HT1080 (cell line): ENCODE measurements at places on chromosomes 3 and 15. TPM values are rescaled to one million over a fixed set of nuclear protein-coding genes. Genes with fewer than 3 reads are reported as not detected.

DNA sequence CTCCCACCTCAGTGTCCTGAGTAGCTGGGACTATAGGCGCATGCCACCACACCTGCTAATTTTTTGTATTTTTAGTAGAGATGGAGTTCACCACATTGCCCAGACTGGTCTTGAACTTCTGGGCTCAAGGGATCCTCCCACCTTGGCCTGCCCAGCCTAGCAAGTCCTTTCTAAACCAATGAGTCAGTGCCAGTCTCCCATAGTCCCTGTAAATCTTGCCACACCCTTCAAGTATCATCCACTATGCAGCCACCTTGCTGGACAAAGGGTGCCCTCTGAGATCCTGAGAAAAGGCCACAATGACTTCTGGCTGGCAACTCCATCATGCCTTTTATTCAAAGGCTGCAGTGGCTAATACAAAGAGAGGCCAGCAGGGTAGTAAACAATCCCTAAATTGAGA lies 184.0 kb downstream of the ABHD5 start:
- peak; percentile 40 for DNase-seq

- DNase-seq: no peak
Observed at GRCh38 chr3:13685721-13686120, 136.8 kb downstream of the FBLN2 start.

DNA sequence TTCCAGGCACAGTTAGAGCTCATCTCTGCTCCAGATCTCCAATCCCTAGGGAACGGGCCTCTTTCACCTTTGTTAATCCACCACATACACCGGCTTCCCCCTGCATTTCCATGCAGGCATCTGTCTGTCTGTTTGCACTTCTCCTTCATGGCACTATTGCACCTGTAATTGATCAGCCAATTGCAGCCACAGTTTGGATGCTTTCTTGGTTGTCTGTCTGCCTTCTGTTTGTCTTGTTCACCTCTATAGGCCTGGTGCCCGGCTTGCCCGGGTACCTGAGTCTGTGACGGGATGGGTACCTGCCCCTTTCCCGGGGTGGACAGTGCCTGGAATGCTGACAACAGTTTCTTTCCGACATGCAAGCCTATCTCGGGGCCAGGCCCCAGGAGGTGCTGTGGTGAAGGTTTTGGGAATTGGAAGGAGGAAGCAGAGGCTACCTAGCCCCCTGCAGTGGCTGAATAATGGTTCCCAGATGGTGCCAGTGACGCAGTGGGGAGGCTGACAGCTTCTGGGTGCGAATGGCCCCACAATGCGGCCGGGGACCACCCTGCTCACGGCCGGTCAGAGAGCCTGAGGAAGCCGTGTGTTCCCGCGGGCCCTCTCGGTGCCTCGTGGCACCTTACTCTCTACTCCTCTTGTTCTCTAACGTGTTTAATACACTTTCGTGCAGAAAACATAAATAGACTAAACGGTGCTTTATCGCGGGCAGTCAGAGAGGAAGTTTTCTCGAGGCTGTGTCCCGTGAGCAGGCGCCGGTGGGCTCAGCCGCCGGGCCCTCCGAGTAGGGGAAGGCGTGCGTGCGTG lies 31.3 kb upstream of the RAB6B start:
- DNase-seq: no peak

GRCh38 chr3:7713724-7714123 lies 787.9 kb upstream of the LMCD1 start:
- no peak for DNase-seq

DNA sequence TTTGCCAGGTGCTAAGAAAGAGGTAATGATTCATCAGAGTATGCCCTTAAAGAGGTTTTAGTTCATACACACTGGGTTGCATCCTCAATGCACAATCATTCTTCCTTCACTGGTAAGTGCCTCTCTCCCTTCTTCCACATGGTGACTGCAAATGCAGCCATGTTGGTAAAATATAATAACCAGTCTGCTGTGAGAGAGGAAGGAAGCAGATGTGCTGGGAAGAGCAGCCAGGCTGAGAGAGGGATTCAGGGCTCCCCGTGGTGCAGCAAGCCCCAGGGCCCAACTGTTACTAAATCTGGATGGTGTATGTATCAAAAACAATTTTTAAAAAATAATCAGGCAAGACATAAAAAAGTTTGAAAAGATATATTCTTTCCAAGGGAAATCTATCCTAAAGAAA lies 498.1 kb downstream of the MAGI1 start:
- no peak for DNase-seq

DNA sequence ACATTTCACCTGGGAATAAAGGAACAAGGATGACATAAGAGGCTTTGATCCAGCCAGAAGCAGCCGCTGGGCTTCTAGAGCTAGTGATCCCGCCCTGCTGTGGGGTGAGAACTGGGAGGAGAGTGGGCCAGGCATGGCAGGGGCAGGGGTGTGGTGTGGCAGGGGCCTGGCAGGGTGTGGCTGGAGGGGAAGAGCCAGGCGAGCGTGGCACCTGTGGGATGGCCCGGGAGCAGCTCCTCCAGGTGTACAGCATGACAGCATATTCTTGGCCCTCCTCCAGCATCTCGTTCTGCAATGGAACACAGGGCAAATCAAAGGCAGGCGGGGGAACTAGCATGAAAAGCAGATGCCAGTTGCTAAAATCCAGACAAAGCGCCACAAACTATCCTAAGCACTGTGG lies 35.5 kb downstream of the CYFIP1 start:
- DNase-seq: no peak

DNA sequence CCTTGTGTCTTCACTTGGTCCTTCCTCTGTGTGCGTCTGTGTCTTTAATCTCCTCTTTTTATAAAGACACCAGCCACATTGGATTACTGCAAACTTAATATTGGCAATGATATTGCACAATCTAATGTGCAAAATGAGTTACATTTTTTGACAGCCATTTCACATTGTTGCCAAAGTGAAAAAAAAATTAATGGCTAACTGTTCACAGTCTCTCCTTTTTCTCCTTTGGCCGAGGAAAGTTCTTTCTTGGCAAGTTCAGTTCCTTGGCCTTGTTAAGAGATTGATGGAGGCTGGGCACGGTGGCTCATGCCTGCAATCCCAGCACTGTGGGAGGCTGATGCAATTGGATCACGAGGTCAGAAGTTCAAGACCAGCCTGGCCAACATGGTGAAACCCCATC lies 62.2 kb upstream of the ZNF280D start:
- DNase-seq: no peak

DNA sequence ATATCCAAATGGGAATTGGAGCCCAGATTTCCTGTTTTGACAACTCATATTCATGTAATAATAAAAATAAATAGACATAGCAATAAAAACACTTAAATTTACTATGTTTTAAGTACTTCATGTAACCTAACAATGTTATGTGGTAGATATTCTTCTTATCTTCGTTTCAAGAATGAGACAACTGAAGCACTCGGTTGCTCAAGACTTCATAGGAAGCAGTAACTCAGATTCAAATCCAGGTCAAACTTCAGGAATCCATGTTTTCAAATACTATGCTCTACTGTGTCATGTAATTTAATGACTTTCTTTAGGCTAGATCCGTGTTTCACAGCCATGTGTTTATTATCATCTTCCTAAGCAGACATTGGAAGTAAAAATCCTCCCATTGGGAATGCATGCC lies 492.2 kb downstream of the CNTN3 start:
- no peak for DNase-seq

Gene CCR2
- not detected in 2 replicates for total RNA-seq

DNA sequence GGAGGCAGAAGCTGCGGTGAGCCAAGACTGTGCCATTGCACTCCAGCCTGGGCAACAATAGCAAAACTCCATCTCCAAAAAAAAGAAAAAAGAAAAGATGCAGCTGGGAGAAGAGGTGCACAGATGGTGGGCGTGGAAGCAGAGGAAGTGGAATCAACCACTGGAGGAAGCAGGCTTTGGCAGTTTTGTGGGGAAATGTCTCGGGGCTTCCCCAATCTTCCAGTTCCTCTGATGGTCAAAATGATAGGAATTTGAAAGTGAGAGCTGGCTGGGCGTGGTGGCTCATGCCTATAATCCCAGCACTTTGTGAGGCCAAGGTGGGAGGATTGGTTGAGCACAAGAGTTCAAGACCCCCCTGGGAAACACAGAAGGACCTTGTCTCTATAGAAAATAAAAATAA lies 48.1 kb upstream of the SMAD3 start:
- no peak for DNase-seq

- DNase-seq: no peak
Observed at GRCh38 chr3:120909602-120909878, 1.5 kb downstream of the STXBP5L start.

DNA sequence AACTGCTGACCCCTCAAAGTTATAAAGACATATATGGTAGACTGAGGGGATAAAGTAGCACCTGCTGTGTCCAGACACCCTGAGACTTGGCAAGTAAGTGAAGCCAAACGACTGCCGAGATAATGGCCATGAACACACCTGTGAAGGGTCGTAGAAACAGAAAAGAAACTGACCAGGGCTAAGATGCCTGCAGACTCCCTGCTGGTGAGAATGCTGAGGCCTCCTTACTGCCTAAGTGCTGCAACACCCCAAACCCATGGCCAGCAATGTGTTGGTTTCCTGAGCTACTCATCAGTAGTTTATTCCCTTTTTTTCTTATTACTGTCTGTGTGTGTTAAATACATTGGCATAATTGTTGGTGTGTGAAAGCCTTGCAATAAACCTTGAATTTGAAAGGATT lies 233.8 kb downstream of the ZNF385D start:
- no peak for DNase-seq

Gene CD86
- total RNA-seq: not detected in 2 replicates

- DNase-seq: no peak
Observed at GRCh38 chr3:135154186-135154585, 359.1 kb downstream of the EPHB1 start.

DNA sequence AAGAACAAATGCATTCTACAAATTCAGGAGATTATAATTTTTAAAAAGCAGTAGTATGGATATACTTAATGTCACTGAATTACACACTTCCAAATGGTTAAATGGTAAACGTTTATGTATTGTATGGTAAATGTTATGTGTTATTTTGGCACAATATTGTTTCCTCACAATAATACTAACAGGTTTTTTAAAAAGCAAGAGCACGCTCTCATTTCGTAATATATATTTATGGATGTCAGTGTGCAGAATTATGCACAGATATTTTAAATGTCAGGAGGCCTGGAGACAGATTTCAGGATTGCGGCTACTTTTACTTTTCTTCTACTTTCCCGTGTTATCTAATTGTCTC lies 533 bp downstream of the ZNF445 start:
- no peak for DNase-seq

DNA sequence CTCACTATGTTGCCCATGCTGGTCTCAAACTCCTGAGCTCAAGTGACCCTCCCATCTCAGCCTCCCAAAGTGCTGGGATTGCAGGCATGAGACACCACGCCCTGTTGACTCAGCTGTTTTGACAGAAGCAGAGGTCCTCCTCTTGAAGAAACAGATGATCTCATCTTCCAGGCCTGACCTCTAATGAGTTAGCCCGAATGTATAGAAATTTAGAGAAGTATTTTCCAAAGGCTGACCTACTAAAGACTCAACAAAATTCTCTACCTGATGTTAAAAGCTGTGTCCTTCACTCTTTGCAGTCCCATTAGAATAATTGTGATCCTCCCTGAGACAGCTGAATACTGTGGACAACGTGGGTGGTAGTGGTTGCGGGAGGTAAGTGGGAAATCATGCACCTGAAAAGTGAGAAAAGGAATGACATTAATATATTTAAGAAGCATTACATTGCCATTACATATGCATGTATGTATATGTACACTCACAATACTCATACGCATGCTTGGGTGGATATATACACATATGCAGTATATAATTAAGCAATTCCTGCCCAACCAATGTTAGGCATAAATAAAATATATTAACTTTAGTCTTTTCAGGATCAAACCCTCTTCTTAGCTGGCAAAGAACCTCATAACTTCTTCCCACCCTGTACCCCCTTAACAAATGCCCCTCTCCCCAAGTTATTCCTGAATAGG lies 204.6 kb upstream of the NR2F2 start:
- peak; percentile 51 for DNase-seq

- DNase-seq: no peak
Observed at GRCh38 chr15:101481917-101482525, 7.5 kb downstream of the PCSK6 start.

- peak; percentile 65 for DNase-seq
Observed at GRCh38 chr3:50242851-50243542, 7.0 kb downstream of the GNAI2 start.

GRCh38 chr3:105728771-105729312 lies 140.0 kb downstream of the CBLB start:
- no peak for DNase-seq

- DNase-seq: no peak
Observed at GRCh38 chr3:195549931-195550519, 6.9 kb upstream of the PPP1R2 start.
